Muscle of back (tissue), 13 donors: ENCODE measurements at places on chromosomes 3 and 15. TPM values are rescaled to one million over a fixed set of nuclear protein-coding genes. Genes with fewer than 3 reads are reported as not detected.

The EPHB1 gene
- 37.6 TPM for polyA plus RNA-seq

The STAC gene
- 24.9 TPM for polyA plus RNA-seq

The VILL gene
- polyA plus RNA-seq = 5.5 TPM

The MAP1A gene
- 30.2 TPM for polyA plus RNA-seq

The SLC24A5 gene
- polyA plus RNA-seq = 1.3 TPM

The KIF23 gene
- polyA plus RNA-seq = 18.0 TPM

The LSG1 gene
- polyA plus RNA-seq = 23.3 TPM

The ALDH1A2 gene
- polyA plus RNA-seq = 29.0 TPM

The DNAJA4 gene
- polyA plus RNA-seq = 86.4 TPM

The BCL2A1 gene
- not detected for polyA plus RNA-seq

The RAB6B gene
- polyA plus RNA-seq = 11.1 TPM

The ST3GAL6 gene
- polyA plus RNA-seq = 7.7 TPM
